Activated T-helper 17 cell treated with anti-CD3 and anti-CD28 coated beads, Interleukin-2, amount 50 U/mL, for 72 hours (primary cell): ENCODE measurements at places on chromosomes 2 and 18.

DNA sequence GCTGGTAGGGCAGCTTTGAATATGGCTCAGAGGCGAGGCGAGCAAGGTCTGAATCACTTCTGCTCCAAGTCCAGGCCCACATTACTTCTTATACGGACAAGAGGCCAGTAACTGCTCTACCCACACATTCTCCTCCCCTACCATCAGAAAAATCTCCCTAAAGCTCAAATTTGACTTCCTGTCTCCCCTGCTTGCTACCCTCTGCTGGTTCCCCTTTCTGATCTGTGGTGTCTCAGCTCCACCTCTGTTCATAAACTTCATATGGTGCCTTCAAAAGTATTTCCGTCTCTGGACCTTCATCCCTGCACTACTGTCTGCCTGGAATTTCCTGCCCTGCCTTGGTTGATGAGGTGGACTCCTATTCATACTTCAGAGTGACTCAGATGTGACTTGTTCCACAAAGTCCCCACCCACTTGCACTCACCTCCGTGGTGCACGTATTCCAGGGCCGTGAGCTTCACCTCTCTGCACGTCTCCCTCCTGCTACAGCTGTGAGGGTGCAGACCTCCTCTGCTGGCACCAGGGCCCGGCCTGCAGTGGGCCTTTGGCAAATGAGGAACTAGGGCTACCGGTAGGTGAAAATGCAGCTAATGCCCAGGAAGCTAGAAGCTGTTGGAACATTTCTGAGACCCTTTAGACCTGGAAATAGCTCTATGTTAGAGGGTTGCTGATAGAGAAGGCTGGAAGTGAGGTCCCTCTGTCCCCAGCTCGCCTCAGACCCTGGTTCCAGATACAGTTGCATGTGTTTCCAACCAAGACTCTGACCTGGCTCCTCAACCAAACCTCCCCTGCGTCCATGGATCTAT is 24.6 kb upstream of the KCMF1 start:
- peak; percentile 85 for ATAC-seq

- no peak for ATAC-seq
These were observed 36.5 kb upstream of the DLX1 start for GRCh38 chr2:172048508-172049503.

DNA sequence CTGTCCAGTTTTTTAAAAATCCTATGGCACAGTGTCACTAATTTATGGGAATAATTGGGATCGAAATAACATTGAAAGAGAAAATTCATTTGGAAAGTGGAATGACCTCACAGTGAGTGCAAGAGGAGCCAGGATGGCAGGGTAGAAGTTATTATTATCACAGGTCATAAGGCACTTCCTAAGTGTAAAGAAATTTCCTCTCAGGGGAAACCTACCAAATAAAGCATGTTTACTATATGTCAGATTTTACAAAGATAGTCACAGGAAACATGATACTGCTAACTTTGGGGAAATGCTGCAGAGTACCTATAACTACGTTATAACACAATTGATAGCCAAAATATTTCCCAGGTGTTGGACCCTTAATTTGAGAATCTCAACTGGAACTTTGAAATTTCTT is 226.3 kb upstream of the SMAD7 start:
- ATAC-seq: no peak

- no peak for ATAC-seq
These were observed 38.9 kb upstream of the YES1 start for GRCh38 chr18:850960-851359.

GRCh38 chr18:4357579-4357978 is 97.5 kb downstream of the DLGAP1 start:
- ATAC-seq: no peak

- no peak for ATAC-seq
These were observed 30.3 kb downstream of the GPR75 start for GRCh38 chr2:53829273-53829979.

GRCh38 chr18:64083916-64084315 is 65.0 kb downstream of the LINC00305 start:
- no peak for ATAC-seq

- no peak for ATAC-seq
These were observed 127.2 kb downstream of the CTNNA2 start for GRCh38 chr2:79640001-79640400.
